ENCODE measurements at places on chromosomes 3 and 15. TPM values are rescaled to one million over a fixed set of nuclear protein-coding genes. Genes with fewer than 3 reads are reported as not detected.

Gene MB21D2
- total RNA-seq = 8.7 TPM

Gene PARP15
- total RNA-seq = 44.4 TPM

Gene OXTR
- 0.52 TPM for total RNA-seq

Gene TOPAZ1
- not detected for total RNA-seq

Gene CP
- total RNA-seq = 0.21 TPM

Gene GOLGB1
- total RNA-seq = 36.3 TPM

Gene THAP10
- total RNA-seq = 0.10 TPM

Gene TEX55
- total RNA-seq = not detected

Gene SLC28A2
- not detected for total RNA-seq

Gene TRH
- total RNA-seq = 0.10 TPM

Gene CNTN3
- not detected for total RNA-seq

Gene GUCA1C
- not detected for total RNA-seq

Gene SYNPR
- total RNA-seq = not detected

Gene TMC3
- total RNA-seq = not detected

Gene FETUB
- not detected for total RNA-seq

Gene GPR176
- total RNA-seq = 0.21 TPM

Gene GREM1
- 0.10 TPM for total RNA-seq

Gene ALPK3
- 0.10 TPM for total RNA-seq

Gene RASGRP1
- 64.9 TPM for total RNA-seq

Gene RARB
- total RNA-seq = not detected

Gene DUOX1
- 0.10 TPM for total RNA-seq

Gene ZXDC
- total RNA-seq = 63.2 TPM

Gene DNAH12
- total RNA-seq = 0.63 TPM

Gene LAMB2
- total RNA-seq = 3.1 TPM

Gene SLC22A14
- 0.10 TPM for total RNA-seq

Gene C3orf22
- total RNA-seq = not detected

Gene CFAP100
- not detected for total RNA-seq

Gene WWTR1
- total RNA-seq = 0.31 TPM

Gene PSTPIP1
- 55.7 TPM for total RNA-seq

Gene FBXO40
- total RNA-seq = under 0.01 TPM

Gene PAQR9
- not detected for total RNA-seq

Gene OIP5
- total RNA-seq = 0.21 TPM

Gene ERC2
- 0.10 TPM for total RNA-seq

Gene USP3
- 408 TPM for total RNA-seq

Gene WNT5A
- 0.42 TPM for total RNA-seq

Gene GPX1
- 149 TPM for total RNA-seq

Gene ESYT3
- 0.21 TPM for total RNA-seq

Gene ACP3
- total RNA-seq = 18.1 TPM

Gene CALML4
- 5.2 TPM for total RNA-seq

Gene ADGRG7
- total RNA-seq = not detected

Measured in mononuclear cell (primary cell).